Stimulated activated CD8-positive, alpha-beta memory T cell treated with anti-CD3 and anti-CD28 coated beads, Interleukin-7, amount 100 ng/mL, for 1 hour (primary cell): ENCODE measurements at places on chromosomes 3 and 15.

- DNase-seq = no peak
Measured at GRCh38 chr15:48915861-48916260, 37.9 kb downstream of the EID1 start.

DNA sequence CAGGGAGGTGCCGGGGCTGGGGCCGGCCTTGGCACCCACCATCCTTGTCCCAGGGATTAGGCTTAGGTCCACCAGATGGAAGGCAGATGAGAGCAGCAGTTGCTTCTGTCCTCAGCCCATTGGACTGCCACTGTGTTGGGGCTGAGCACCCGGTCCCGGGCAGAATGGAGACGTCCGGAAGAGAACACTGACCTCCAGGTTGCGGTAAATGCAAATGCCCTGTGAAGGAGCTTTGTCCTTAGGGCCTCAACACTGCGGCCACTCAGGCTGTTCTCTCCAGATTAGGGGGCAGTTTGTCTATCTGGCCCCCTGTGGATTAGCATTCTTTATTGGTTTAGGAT, at the start of gene SERINC4:
Gene SERINC4 (minus strand): TSS at position 276 of the 341 bp plus-strand sequence. CDS start 234 bp downstream, at position 42.
- DNase-seq = no peak

DNA sequence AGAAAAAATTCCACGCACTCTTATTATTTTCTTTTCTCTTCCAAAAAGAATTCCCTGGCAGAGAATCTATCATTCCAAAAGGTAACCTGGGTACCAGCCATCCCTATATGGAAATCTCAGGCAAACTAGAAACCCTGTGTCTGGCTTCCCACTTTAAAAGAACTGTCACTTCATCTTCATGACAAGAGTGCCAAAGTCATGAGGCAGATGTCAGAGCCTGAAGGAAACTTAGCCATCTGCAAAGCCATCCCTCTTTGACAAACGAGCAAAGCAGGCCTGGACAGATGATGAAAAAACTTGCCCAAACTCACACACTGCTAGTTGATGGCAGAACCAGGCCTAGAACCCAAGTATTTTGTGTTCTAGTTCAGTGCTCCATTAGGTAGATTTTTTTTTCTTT, 15.9 kb downstream of the SSR3 start:
- no peak for DNase-seq

- no peak for DNase-seq
Measured at GRCh38 chr3:30655187-30655812, 48.9 kb downstream of the TGFBR2 start.

DNA sequence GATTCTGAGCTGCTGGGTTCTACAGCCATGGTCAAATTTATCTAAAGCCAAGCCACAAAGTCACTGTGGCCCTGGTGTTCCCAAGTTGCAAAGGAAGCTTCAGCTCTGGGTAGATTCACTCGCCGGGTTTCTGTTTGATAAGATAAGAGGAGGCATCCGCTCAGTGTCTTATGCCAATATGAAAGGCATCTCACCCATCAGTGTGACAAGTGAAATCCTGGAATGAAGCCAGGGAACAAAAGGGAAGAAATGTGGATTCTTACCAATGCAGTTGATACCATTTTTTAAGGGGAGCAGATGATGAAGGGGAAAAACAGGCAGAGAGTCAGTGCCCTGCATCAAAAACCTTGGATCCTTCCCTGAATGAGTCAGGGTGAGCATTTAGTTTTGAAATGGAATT, 2.8 kb upstream of the CPNE4 start:
- no peak for DNase-seq

DNA sequence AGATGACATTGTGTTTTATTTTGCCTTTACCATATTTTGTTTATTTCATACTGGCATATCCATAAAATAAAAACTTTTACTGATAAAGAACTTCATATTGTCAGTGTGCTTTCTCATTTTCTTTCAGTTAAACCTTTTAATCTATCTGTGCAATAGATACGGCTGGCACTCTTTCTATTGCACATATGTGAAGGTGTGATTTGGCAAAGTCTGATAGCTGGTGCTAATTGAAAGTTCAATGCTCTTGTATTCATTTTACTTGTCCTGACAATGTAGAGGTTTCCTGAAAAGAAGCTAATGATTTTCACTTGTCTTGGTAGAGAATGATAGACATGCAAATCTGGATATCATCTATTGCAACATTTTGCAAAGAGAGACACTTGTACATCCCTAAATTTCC, 467.0 kb downstream of the NSUN3 start:
- DNase-seq = no peak

DNA sequence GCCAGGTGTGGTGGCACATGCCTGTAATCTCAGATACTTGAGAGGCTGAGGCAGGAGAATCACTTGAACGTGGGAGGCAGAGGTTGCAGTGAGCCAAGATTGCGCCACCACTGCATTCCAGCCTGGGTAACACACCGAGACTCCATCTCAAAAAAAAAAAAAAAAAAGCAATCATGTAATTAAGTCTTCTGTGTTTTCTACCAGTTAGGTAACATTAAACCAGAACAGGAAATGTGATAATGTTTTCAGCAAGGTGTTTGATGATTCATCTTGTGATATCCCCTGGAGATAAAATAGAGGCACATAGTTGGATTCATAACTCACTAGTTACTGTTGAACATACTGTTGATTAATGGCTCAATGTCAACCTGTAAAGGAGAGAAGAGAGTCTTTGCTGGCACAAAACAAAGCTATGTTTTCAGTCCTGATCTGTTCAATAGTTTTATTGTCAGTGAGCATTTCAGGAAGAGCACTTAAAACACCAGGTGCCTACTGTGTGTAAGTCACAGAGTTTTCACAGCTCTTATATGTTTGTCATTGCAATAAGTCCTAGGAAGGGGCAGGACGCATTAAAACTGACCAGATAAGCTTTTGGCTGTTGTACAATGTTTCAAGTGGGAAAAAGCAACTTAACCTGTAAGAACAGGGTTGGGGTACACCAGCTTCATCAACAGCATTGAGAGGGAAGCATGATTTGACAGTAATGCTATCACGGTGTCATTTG, 19.5 kb downstream of the DNAJB11 start:
- DNase-seq = no peak

GRCh38 chr3:42229266-42229941, 36.6 kb downstream of the CCK start:
- DNase-seq = no peak

DNA sequence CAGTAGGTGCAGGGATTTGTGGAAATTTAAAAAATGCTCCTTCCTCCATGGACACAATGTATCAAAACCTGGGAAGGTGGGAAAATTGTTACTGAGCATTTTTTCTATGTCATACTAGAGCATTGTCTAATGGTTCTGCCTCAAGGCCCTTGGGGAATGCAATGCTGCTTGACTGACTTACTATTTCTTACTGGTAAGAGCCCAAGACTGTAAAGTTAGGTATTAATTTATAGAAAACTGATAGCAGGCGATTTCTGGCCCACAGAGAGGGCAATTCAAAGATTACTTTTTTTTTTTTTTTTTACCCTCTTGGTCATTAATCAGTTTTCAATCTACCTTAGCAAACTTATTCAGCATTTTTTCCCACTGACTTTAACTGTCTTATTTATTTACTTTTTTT, 38.5 kb upstream of the MRPL3 start:
- DNase-seq = no peak

GRCh38 chr3:121835465-121835801, 424 bp downstream of the EAF2 start:
- no peak for DNase-seq

GRCh38 chr3:98826126-98826525, 63.0 kb downstream of the ST3GAL6 start:
- DNase-seq = no peak

GRCh38 chr3:50275996-50276761, 2.7 kb upstream of the LSMEM2 start:
- no peak for DNase-seq

GRCh38 chr15:67232591-67232990, 21.9 kb downstream of the AAGAB start:
- no peak for DNase-seq

DNA sequence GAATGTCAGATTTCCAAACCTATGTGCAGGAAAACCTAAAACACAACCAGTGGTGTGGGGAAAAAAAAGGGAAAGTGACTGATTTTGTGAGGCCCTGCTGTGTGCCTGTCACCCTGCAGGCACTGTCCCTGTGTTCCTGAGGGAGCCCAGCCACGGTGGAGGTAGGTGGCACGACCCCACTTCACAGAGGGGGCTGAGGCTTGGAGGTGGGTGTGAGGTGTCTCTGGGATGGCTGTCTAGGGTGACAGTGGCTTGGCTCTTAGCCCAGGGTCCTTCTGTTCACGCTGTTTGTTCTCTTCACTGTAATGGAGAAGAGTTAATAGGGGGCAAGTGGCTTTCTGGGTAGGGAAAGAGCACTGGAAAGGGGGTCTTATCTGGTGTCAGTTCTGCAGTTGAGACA, 22.6 kb downstream of the RASGRF1 start:
- DNase-seq = no peak

DNA sequence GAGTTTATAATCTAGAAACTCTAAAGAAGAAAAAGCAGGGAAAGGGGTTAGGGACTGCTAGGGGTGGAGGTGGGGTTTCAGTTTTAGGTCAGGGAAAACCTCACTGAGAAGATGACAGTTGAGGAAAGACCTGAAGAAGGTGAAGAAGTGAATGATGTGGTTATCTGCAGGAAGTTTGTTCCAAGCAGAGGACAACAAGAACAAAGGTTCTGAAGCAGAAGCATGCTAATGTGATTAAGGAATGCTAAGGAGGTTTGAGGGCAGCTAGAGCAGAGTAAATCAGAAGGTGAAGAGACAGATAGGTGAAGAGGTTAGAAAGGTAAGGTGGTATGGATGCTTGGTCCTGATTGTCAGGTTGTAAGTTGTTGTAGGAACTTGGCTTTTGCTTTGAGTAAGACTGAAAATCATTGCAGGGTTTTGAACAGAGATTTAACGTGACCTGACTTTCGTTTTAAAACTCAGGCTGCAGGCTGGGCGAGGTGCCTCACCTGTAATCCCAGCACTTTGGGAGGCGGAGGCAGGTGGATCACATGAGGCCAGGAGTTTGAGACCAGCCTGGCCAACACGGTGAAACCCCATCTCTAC, 8.6 kb downstream of the OXSR1 start:
- DNase-seq = no peak

DNA sequence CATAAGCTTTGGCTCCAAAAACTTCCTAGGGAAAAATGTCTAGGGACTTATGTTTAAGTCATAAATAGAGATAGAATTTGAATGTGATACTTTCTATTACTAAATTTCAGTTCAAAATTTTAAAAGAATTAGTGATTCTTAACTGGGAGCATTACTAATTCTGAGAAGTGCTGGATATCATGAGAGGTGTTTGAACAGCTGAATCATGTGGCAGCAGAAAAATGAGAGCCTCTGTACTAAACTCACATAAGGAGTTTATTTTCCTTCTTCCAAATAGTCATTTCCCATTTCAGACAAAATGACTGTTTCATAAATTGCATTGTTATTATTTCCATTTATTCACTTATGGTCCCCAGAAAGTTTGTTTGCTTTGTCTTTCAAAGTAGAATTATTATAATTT, 62.7 kb downstream of the SLMAP start:
- no peak for DNase-seq

DNA sequence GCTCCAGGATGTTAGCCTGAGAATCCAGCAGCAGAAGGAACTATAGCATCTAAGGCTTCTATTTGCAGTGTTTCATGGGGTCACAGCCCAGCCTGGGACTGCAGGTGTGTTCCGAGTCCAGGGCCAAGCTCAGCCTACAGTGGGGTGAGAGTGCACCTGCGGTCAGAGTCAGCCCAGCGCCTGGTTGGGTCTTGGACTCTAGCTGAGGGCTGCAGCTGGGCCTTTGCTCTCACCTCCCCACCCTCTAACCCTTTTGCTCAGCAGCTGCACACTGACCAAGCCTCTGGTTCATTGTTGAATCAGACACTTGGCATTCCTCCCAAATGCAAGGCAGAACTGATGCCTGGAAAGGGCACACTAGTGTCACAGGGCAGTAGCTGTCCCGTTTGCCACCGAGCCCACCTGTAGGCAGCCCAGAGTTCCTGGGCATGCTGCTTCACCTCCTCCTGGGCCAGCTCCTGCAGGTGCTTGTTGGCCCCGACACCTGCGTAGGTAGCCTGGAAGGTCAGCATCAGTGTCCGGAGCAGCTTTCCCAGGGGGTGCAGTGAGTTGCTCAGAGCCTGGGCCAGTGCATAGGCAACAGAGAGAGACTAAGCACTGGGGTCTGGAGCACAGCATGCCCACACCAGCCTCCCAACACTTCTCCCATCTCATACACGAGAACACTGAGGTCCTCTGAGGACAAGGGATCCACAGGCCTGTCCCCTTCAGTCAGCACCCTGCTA, 17.5 kb downstream of the ALS2CL start:
- no peak for DNase-seq

DNA sequence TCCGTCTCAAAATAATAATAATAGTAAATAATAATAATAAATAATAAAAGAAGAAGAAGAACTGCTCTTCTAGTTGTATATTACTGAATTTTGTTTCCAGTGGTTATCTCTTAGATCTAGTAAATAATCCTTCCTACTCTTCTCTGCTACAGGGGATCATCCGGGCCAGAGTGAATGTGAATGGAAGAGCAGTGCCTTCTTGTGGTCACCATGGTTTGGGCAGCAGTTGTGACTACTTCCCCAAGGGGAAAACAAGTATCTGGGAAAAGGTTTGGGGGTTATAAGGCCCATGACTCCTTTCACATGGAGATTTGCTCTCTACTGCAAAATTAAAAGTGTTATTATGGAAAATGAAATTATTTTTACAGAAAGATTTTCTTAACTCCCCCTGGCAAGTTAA, 5.5 kb upstream of the OR5K1 start:
- no peak for DNase-seq

GRCh38 chr3:184129012-184129411, 6.1 kb upstream of the EIF2B5 start:
- DNase-seq = no peak

- no peak for DNase-seq
Measured at GRCh38 chr3:65093641-65094040, 405.8 kb upstream of the ADAMTS9 start.
